ENCODE measurements at places on chromosomes 5 and 9.

DNA sequence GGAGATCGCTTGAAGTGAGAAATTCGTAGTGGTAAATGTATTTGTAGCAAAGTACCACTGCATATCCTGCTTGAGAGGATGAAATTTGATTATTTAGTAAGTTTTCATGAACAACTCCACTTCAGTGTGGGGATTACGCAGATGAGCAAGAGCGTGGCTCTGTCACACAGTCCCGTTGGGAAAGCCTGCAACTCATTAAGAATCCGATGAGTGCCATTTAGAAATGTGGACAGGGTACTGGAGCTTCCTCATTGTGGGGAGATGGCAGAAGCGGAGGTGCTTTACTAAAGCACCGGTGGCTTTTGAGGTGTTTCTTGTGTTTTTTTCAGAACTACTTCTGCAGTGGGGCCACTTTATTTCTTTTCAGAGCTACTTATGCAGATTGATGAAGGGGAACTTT, 1.4 kb downstream of the TJP2 start:
- no peak for DNase-seq

- no peak for DNase-seq
These were observed 93.6 kb downstream of the DTWD2 start for GRCh38 chr5:118894709-118895108.

DNA sequence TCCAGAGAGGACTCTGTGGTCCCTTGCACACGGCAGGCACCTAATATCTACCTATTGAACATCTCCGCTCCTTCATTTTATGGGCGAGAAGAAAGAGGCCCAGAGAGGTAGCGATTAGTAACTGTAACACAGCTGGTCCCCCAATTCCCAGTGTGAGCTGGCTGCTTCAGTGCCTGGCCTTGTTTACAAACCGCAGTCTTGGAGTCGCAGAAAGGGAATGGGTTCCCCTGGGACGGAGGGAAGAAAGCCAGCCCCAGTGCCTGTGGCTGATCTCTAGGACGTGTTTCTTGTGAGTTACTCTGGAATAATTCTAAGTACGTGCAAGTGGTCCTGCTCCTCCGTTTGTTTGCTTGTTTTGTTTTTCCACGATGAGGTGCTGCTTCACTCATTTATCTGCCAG, 52.0 kb downstream of the CFAP77 start:
- DNase-seq: no peak

DNA sequence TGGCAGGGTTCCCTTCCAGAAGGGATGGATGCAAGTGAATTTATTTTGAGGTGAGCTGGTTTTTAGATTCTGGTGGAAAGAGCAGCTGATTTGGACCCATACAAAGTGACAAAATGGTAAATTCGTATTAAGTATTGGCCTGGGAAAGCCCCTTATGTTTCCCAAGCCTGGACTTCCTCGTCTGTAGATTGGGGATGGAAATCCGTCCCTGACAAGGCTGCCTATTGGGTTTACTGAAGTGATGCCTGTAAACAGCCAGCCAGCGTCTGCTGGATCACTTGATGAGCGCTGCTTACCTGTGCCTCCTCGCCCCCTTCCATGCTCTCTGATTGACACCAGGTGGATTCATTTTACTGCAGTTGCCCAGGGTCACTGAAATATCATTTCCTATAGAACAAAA, 233.8 kb downstream of the GADD45G start:
- no peak for DNase-seq

DNA sequence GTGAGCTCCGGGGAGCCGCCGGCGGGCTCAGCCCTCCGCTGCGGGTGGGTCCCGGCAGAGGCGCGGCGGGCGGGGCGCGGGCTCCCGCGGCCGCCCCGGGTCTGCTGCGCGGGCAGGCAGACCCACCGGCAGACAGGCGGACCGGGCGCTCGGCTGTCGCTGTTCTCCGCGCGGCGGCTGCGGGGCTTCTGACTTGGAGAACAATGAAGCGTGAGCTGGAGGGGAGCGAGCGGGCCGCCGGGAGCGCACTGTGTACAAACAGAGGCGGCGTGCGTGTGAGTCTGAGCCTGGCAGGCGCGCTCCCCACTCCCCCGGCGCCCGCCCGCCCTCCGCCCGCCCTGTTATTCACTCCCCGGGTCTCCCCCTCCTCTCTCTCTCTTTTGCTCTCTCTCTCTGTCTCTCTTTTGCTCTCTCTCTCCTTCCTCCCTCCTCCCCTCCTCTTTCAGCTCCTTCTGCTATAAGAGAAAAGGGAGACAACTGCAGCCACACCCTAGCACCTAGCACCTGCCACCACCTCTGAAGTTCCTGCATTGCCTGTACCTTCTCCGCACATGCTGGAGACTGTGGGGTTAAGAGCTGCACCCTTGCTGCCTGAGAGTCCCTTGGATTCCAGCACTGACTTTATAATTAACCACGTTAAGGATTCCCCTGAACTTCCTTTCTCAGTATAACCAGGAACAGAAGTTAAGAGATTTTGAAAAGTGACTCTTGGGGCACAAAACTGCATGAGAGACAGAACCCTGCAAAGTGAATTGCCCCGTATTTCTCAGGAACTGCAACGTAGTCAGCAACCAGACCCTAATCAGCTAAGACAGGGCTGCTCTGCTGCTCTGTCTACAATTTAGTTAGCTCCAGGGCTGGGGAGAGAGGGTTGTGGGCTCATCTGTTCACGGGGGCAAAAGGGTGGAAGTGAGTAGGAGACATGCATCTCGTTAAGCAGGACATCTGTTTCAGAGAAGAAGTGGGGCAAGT, at the start of gene EDIL3:
Gene EDIL3 (minus strand): TSS at position 277 of the 972 bp plus-strand sequence. CDS start 506 bp downstream, outside the sequence.
- DNase-seq: peak; percentile 41

GRCh38 chr5:176693477-176693851, 46.2 kb downstream of the TSPAN17 start:
- no peak for DNase-seq

DNA sequence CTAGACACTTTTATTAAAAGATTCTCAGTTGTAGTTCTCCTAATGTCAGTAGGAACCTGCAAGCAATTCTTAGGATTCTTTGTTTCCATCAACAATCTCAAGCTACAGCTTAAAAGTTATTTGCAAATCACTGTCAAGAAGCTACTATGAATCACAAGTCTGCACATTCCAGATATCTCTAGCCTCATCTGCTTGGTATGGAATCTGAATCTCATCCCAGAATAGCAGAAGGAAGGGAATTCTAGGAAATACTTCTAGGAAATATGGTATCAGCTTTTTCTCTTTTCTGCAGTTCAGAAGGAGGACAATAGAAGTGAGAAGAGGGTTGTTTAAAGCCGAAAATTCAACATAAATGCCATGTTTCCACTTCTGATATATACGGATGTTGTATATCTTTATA, 792.2 kb upstream of the CDH9 start:
- DNase-seq: no peak

DNA sequence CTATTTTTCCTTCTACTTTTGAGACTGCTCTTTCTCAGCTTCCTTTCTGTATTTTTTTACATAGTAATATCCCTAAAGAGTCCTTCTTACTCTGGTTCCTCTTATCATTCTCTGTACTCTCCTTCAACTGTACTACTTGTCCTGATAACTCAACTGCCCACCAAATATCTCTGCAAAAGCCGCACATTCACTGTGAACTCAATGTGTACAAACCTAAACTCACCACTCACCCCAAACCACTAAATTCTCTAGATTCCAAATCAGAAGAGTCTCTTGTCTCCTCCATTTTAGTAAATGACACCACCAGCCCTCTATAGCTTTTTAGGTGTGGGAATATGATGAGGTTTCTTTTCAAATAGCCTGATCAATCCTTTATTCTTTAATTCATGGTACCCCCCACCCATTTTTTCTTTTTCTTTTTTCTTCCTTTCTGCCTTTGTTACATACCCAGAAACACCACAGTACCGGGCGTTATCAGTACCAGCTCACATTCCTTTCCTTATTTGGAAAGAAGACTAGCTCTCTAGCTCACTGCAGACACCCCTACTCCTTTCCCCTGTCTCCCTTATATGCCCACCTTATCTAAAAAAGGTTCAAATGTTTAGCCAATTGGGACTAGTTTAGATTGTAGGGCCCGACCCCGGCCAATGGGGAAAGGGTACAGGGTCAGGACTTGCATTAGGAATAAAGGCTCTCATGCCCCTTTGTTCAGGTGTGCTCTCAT, 63.1 kb upstream of the RANBP6 start:
- no peak for DNase-seq

- no peak for DNase-seq
These were observed 58.0 kb upstream of the PTPN3 start for GRCh38 chr9:109556061-109556460.

DNA sequence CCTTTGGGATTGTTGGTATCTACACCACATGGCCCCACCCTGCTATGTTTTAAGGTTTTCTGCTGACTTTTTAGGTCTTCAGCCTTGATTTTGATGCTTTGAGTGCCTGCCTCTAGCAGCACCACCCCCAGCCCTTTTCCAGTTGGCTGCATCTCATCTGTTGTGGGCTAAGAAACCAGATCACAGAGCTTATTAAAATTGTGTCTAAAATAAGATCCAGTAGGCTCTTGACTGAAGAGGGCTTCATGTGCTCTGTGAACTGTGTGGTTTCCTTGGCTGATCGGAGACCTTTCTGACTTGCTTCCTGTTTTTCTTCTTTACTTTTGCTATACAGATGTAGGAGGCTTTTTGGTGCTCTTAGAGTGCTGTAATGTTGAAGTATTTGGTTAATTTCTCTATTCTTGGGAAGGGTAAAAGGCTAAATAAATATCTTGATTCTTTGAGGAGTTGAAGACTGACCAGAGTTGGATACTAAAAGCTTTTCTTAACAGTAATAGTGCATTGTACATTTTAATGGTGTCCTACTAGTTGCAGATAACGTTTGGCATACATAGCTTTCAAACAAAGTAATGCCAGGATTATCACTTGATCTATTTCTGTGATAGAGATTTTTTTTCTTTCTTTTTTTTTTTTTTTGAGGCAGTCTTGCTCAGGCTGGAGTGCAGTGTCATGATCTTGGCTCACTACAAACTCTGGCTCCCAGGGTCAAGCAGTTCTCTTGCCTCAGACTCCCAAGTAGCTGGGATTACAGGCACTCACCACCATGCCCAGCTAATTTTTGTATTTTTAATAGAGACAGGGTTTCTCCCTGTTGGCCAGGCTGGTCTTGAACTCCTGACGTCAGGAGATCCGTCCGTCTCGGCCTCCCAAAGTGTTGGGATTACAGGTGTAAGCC, 4.5 kb downstream of the UBE2D2 start:
- DNase-seq: peak; percentile 5

GRCh38 chr9:9091387-9091786, 1291.8 kb upstream of the DMAC1 start:
- no peak for DNase-seq

DNA sequence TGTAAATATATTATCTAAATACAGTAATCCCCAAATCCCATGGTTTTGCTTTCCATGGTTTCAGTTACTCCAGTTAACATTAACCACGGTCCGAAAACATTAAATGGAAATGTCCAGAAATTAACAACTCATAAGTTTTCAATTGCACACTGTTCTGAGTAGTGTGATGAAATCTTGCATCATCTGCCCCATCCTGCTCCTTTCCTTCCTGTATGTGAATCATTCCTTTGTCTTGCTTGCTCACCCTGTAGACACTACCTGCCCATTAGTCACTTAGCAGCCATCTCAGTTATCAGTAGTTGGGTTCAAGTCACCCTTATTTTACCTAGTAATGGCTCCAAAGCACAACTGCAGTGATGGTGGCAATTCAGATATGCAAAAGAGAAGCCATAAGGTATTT, 1568.5 kb upstream of the WWC1 start:
- DNase-seq: no peak

DNA sequence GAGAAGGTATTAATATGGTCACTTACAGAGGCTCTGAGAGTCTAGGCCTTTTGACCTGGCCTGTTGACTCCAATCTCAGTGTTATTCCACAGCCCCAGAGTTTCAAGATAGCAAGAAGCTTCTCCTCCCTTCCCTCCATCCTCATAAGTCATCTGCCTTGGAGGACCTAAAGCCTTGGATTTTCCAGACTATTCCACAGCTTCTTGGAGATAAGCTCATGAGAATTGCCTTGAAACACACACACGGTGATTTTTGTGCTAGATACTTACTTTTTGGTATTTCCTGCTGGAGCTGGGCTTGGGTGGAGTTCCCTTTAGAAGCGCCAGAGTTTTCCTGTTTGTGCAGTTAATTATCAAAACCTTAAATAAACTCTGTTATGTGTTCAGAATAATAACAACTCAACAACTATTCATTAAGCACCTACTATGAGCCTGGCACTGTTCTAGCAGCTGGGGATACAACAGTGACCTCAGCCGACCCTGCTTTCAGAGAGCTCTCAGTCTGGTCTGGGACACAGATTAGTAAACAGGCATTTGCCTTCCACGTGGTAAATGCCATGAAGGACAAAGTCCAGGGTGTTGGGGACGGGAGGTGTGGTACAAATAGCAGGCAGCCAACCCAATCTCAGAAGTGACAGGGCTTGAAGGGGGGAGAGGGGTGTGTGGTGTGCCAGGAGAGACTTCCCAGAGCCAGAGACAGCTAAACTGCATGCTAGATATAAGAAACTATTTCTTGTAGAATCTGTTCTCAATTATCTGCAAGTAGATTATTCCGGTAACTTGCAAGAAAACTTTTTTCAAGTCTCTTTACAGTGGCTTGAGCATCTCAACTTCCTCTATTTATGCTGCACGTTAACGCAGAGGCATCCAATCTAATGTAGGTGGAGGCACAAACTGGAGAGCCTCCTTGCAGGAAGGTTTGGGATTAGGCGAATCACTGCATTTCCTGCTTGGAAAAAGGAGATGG, 55.9 kb upstream of the KLF9 start:
- no peak for DNase-seq

DNA sequence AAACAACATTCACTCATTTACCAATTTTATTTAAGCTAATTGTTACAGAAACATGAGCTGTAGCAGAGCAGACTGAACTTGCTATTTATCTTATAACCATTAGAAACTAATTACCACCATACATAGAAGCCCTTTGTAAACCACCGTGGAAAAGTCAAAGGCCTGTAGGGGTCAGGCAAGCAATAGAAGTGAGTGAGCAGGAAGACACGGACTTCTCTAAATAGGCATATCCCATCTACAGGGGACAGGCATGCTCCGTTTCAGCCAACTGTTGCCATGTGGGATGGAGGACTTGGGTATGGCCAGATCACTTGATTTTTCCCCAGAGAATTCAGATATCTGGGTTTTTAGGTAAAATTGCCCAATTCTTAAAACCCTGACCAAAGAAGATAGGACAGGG, 44.8 kb downstream of the PRRC1 start:
- DNase-seq: no peak

GRCh38 chr5:52987711-52988331, 1.3 kb upstream of the ITGA2 start:
- DNase-seq: no peak

DNA sequence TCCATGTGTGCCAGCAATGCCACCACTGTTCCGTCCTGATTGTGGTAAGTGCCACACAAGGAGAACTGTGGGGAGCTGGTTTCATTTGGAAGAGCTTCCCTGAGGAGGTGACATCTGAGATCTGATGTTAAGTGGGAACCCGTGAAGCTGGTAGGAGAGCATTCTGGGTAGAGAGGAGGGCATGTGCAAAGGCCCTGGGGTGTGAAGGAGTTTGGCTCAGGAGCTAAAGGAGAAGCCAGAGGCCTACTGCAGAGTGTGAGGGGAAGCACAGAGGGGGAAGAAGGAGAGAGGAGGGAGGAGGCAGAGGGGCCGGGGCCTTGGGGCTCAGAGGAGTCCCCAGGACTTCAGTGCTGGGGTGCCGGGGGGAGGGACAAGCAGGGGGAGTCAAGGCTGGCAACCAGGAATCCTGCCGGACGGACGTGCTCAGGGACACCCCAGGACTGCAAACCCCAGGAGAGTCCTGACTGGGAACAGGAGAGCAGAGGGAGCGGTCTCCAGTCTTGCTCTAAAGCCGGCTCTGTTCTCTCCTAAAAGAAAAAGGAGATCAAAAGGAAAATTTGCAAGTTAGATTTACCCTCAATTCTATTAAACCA, 19.7 kb downstream of the C9orf50 start:
- no peak for DNase-seq
